ENCODE measurements at places on chromosomes 1 and 21.

DNA sequence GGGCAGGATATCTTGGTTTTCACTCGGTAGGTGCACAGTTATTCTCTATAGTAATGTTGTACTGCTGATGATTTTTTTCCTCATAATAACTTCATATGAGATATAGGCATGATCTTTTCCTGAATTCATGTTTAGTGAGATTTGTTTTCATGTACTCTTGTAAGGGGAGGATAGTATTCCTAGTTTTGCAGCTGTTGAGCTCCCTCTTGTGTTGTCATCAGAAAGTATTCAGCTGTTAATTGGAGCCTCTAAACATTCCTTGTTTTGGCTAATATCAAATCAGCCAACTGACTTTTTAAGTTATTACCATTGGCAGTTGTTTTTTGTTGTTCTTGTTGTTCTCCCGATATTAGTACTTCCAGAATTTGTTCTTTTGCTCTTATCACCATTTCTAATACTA lies 24.4 kb downstream of the OR10R2 start:
- DNase-seq = no peak

GRCh38 chr1:56123826-56124225 lies 455.5 kb downstream of the PLPP3 start:
- DNase-seq = no peak

- DNase-seq = no peak
Observed at GRCh38 chr21:45029298-45029947, 45.0 kb upstream of the ADARB1 start.

GRCh38 chr1:53198241-53198651 lies 1.6 kb downstream of the CPT2 start:
- DNase-seq = no peak

- no peak for DNase-seq
Observed at GRCh38 chr1:32872192-32872460, 1.4 kb upstream of the FNDC5 start.

GRCh38 chr1:21331752-21332478 lies 41.7 kb upstream of the ECE1 start:
- DNase-seq = peak; percentile 75

DNA sequence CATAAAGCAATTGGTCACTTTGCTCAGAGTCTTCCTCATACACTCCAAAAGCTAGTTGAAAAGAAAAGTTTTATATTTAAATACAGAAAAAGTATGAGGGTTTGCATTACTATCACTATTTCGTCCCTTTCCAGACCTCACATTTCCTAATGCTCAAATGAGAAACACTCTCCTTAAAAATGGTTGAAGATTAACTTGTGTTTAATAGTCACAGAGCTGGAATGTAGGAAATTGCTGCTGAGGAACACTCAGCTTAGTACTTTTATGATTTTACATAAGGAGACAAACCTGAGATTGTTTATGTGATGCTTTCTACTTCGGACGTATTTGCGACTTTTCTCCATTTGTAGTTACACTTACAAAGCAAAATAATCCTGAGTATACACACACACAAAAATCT lies 39.8 kb downstream of the MYSM1 start:
- no peak for DNase-seq

- no peak for DNase-seq
Observed at GRCh38 chr1:66371233-66372005, 162.5 kb upstream of the SGIP1 start.

GRCh38 chr1:243345205-243345604 lies 89.4 kb downstream of the SDCCAG8 start:
- DNase-seq = no peak

- no peak for DNase-seq
Observed at GRCh38 chr21:42521384-42521783, 7.7 kb downstream of the SLC37A1 start.

DNA sequence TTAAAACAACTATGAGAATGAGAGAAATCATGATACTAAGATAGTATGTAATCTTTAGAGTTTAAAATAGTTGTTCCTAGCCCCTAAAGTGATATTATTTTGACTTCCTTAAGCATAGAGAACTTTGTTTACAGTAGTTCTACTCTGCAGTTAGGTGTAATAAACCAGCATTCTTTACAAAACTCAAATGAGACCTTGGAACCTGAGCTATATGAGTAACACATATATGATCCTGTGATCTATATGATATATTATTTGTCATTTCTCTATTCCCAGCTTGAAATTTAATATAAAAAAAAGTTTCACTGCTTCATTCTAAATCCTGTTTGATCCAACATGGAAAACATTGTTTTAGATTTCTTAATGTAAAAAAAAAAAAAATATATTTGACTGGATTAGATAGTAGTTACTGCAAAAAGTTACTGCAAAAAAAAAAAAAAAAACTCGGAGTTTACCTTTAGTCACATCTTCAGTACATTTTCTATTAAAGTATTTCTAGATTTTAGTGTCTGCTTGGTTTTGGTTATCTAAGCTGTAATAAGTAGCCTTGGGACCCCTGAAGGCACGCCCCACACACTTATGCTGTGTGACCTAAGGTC lies 463.8 kb downstream of the USP25 start:
- no peak for DNase-seq

GRCh38 chr1:248828845-248829244 lies 3.1 kb upstream of the SH3BP5L start:
- no peak for DNase-seq

DNA sequence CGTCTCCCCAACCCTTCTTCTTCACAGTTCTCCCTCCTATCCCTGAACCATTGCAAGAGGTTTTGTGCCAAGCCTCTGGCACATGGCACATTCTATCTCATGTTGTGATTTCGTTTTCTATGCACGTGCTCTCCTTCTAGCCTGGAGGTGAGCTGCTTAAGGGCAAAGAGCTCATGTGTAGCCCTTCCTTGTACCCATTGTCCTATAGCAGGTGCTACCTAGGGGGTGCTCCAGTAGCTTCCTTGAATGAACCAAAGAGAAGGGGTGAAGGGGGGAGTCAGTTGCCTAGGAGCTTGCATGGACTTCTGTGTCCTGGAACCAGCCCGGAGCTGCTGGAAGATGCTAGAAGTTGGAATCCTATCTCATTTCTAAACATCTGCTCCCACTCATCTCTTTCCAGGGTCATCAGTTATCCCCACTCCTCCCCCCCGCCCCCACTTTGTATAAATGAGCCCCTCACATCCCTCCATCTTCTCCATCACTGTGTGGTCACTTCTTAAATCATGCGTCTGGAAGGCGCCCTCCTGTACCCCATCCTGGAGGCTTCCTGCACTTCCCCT lies 535 bp upstream of the DISC1 start:
- DNase-seq = no peak

DNA sequence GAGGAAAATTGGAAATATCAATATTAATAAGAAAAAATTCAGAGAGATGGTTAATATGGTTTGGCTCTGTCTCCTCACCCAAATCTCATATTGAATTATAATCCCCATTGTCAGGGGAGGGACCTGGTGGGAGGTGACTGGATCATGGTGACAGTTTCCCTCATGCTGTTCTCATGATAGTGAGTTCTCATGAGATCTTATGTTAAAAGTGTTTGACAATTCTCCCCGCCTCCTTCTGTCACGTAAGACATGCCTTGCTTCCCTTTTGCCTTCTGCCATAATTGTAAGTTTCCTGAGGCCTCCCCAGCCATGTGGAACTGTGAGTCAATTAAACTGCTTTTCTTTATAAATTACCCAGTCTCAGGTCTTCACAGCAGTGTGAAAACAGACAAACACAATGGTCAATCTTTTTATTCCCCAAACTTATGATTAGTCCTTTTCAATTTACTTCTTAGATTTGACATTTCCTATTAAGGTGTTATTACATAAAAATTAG lies 11.0 kb downstream of the EGLN1 start:
- no peak for DNase-seq

DNA sequence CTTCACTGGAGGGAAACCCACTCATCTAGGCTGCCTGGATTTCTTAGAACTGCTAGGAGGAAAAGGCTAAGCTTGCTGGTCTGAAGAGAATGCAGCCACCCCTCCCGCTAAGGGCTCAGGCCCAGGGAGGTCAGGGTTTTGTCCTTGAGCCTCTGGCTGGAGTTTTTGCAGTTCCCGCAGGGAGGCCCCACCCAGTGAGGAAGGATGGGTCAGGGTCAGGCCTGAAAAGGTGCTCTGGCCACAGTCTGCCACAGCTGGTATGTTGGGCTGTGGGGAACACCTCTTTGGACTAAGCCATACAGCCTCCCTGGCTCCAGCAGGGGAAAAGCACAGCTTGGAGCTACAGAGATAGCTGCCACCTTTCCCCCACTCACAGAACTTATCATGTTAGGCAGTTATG lies 71.4 kb upstream of the PAPPA2 start:
- no peak for DNase-seq

DNA sequence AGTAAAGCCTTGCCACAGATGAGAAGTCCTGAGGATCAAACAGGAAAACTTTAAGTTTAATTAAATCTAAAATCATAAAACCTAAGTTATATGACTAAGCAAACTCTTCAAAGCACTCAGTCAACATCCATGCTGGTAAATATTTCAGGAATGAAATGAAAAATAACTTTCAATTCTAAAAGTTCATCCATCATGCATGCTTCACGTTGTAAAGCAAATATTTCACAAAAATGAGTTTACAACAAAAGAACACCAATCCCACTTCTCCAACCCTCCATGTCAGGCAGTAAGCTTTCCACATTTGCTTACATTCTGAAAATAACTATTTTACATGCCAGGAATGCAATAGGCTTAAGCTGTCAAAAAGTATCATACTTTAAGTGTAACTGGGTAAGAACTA lies 16.8 kb downstream of the APP start:
- DNase-seq = no peak

DNA sequence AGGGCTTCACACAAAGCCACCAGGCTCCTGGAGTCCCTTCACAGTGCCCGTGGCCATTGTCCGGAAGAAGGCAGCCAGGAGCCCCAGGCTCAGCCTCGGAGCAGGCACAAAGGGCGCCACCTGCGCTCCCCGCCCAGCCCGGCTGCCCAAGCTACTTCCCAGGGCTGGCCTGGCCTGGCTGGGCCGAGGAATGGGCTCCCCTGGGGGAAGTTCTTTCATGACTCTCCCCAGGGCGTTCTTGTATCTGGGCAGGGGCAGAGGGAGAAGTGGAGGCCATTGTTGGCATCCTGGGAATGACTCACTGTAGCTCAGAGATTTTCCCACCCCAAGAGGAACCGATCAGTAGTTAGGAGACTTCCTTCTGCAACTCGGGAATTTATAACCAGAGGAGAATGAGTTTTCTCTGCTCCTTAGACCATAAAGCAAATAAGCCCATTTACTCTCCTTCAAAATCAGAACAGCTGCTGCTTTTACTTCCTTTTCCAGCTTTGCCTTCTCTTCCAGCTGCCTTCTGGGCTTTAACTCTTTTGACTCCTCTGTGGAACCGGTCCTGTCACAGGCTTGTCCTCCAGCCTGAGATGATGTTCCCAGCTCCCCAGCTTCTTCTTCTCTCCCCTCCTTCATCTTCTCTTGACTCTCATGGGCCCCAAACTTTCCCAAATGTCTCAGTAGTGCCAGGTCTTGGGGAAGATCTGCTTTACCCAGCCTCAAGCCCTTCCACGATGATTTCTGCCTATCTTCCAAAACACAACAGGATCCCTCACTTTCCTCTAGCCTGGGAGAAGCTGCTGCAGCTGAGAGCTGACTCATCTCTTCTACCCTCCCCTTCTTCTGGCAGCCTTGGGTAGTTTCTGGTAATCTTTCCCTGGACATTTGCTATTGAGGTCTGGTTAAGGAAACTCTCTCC lies 118.7 kb upstream of the CD34 start:
- no peak for DNase-seq

- DNase-seq = no peak
Observed at GRCh38 chr1:85449356-85449755, 15.6 kb downstream of the DDAH1 start.

DNA sequence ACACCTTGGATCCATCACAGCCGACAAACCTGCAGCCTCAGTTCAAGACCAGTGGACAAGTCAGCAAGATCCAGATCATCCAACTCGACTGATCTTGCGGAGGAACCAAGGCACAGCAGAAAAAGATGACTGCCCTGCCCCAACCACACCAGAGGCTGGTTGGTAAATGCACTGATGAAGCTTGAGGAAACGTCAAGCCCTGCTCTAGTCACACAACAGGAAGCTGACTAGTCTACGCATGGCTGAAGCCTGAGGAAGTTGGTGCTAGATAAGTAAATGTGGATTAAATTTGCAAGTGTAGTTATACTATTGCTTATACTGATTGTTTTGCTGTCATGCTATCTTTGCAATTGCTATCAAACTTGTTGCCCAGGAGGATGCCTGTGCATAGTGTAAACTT lies 89.0 kb downstream of the LIPI start:
- DNase-seq = no peak

GRCh38 chr21:14480411-14481031 lies 65.6 kb downstream of the SAMSN1 start:
- DNase-seq = no peak

GRCh38 chr1:197312163-197312562 lies 44.1 kb downstream of the CRB1 start:
- no peak for DNase-seq

GRCh38 chr21:40687625-40688024 lies 159.3 kb downstream of the DSCAM start:
- DNase-seq = no peak

DNA sequence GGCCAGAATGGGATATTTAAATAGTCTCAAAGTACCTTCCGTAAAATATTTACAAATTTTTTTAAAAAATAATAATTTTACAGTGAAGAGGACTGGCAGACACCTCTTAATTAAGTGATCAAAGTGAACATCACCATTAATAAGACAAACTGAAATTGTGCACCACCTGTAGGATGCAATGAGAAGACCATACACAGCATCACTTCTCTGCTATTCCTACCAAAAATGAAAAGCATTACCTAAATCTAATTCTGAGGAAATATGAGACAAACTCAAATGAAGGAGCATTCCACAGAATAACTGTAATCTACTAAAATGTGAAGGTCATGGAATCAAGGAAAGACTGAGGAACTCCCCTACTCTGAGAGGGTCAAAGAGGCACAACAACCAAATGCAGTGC lies 68.2 kb upstream of the PRDX6 start:
- no peak for DNase-seq

DNA sequence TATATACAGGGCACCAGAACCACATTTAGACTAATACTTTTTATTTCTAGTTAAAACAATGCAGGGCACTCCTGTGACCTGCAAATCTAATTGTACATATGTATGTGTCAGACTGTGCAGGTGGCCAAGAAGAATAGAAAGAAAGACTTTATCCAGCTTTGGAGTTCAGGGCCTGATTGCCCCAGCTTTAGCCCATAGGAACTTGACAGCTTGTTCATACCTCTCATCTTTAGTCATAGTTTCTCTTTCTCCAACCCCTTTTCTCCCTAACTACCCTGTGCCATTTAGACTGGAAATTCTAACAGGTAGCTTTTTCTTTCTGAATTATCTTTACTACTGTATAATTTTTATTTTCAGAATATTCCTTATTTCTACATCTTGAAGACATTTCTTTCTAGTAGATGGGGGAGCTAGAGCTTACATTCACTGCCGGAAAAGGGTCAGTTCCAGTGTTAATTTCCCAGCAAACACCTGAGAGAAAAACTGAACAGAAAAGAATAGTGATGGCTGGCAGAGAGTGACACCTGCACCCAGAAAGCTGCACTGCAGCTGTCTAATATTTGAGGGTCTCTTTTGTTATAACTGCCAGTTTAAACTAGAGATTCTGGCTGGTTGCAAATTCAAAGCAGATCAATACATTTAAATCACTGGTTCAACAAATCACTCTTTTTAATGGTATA lies 8.4 kb downstream of the YBX1 start:
- no peak for DNase-seq

Measured in LNCaP clone FGC (cell line).